Activated effector memory CD4-positive, alpha-beta T cell treated with Interleukin-2 at 50 U/mL for 16 hours (primary cell): ENCODE measurements at places on chromosomes 5 and 9.

DNA sequence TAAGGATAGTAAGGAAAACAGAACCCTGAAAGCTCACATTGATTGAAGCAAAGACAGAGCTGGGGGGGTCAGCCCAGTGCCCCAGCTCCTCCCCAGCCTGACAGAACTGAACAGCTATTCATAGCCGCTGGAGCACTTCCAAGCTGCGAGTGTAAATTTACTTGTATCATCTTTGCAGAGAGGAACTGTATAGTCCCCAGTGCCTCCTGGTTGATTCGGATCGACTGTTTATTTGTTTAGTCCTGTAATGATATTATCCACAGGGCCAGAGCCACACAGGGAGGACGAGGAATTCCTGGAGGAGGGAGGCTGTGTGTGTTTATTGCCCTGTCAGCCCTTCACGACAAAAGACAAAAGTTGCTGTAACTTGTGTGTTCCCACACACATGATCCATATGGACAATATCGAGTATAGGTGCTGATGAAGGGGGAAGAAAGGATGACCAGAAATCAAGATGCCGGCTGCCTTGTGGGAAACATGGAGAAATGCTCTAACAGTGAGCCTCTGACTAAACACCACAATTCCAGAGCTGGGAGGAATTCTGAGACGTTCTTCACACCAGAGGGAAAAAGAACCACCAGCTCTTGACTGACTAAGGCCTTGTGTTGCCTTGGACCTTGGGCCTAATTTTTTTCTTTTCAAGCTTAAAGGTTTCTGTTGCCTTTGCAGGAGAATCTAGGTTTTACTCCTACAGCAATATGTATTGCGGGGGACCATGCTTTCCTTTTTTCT is 31.1 kb downstream of the FOXD1 start:
- DNase-seq, result no peak

- DNase-seq, result no peak
Observed at GRCh38 chr9:111348821-111349271, 18.8 kb upstream of the OR2K2 start.

- DNase-seq, result no peak
Observed at GRCh38 chr9:117671468-117671867, 32.7 kb upstream of the TLR4 start.

- DNase-seq, result peak; percentile 37
Observed at GRCh38 chr9:89372230-89372816, 54.0 kb downstream of the SECISBP2 start.

DNA sequence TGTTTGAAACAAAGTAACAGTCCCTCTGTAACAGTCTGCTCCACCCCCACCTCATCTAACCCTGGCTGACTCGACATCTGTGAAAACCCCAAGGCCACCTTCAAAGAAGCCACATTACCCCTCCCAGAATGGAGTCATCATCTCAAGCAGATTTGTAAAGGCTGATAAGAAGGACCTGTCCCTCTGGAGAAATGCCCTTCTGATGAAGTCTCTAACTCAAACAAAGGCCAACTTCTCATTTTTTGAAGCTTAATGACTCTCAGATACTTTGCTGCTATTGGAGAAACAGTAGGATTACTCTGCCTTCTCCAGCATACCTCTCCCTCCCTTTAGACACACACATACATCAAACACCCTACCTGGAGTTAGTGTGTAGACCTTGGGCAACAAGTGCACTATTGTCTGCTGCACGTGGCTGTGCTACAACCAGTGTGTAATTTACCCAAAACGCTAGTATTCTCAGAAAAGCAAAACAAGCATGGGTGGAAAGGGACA is 5.3 kb upstream of the SUSD1 start:
- DNase-seq, result no peak

DNA sequence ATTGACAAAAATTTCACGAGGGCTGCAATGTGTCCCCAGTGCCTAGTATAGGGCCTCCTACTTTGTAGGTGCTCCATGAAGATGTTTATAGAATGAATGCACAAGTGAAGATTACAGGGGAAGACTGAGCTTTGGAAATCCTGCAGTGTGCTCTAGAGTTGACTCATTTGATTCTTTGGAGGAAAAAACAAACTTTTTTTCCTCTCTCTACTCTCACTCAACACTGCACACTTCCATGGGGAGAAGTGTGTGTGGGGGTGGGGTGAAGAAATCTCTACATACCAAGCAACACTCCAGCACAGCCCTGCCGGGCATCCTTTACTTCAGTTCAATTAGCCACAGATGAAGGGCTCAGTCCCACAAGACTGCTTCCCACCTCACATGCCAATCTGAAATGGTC is 49.4 kb upstream of the KLF9 start:
- DNase-seq, result no peak

DNA sequence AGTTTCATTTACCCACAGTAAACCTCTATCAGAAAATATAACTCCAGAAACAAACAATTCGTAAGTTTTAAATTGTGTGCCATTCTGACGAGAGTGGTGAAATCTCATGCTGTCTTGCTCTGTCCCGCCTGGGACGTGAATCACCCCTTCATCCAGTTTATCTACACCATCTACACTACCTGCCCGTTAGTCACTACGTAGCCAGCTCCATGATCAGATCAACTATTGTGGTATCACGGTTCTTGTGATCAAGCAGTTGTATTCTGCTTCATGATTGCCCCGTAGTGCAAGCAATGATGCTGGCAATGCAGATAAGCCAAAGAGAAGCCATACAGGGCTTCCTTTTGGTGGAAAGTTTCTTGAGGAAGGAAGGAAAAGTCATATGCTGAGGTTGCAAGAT is 150.3 kb downstream of the GOLPH3 start:
- DNase-seq, result no peak

DNA sequence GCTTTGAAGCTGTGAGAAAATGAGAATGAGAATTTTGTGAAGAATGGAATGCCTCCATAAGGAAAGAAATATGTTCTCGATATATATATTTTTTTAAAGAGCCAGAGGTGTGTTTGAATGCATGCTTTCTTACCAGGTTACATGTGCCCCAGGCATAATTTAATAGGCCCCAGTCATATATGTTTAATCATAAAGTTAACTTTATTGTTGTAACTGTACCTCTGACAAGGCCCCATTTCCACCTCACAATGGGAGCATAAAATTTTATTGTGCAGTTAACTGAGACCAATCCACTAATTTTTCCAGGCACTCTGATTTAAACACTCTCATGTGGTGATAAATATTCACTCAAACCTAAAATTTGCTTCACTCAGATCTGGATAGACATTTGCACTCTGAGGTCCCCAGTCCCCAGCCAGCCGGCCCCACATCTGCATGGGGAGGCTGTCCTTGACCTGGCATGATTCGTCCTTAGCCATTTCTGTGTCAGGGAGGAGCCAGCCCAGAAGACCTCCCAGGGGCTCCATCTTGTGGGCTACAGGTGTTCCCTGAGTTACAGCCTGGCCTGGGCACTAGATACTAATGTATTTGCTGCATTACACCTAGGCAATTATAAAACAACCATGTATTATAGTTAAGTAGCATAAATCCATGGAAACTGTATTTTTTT is 245.8 kb downstream of the MTRR start:
- no peak for DNase-seq

DNA sequence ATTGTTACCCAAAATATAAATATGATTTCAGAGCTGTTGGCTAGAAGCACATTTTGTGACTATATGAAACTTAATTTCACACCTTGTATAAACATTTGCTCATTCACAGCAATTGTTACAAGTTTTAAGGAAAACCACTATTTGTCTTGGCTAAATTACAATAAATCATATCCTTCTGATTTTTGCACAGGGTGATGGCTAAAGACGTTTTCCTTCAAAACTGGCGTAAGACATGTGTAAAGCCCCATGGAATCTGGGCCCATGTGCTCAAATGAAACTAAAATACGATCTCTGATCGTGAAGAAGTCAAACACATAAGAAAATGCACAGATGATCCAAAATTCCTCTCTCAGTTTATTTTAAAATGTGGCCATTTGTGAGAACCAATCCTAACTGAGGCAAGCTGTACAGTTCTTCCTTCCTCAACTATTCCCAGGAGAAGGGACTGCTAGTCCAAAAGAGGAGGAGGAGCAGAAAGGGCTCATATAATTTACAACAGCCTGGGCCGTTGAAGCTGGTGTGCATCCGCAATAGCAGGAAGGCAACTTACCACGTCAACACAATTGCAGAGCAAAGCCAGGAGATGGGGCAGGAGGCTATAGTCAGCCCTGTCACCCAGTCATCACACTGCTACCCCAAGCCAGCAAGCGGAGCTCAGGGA is 98.4 kb downstream of the MED27 start:
- DNase-seq, result no peak

DNA sequence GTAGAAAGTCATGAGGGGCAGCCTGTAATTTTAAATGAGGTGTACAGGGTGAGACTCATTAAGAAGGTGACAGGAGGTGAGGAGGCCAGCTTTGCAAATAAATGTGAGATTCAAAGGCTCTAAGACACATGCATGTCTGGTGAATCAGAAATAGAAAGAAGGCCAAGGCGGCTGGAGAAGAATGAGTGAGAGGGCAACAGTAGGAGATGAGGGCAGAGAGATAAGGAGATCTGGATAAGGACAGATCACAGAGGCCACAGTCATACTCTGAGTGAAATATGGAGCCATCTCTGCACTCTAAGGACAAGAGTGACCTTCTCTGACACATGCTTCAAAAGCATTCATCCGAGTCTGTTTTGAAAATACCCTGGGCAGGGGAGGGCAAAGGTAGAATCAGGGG is 90.7 kb downstream of the RAD23B start:
- no peak for DNase-seq

- no peak for DNase-seq
Observed at GRCh38 chr5:883475-884181, 9.0 kb downstream of the BRD9 start.

GRCh38 chr9:117705386-117705785 is 1.2 kb downstream of the TLR4 start:
- DNase-seq, result no peak
